Esophagus mucosa (tissue), 1 donor: ENCODE measurements at places on chromosomes 16 and 17.

DNA sequence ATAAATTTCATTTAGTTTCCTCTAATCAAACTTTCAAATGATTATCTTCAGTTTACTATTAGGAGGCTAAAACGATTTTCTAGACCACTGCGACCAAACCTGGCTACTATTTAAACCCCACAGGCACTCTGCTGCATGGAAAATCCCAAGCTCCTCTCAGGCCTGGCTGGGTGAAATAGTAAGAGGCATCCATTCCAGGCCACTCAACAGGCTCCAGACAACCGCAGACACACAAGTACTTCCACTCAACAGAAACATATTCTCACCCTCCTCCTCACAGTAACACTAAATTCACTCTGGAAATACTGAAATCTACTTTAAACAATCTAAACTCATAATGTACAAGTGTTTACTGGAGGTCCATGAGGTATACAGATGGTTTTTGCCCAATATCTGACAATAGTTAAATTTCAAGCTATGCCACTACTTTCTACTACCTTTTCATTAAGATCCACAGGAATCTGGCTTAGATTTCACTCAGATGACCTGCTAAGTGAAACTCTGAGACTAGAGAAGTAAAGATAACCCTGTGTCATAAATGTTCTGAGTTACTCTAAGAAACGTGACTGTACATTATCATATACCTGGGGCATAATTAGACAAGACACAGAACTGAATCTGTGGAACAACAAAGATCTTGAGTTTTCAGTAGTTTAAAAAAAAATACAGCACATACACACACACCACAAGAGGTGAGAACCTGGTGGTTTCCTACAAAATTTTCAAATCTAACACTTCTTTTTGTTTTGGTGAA, 10.4 kb downstream of the VPS53 start:
- no peak for ATAC-seq

GRCh38 chr17:31508288-31509094, 117.0 kb downstream of the RAB11FIP4 start:
- ATAC-seq = peak; percentile 20

GRCh38 chr17:38431346-38432145, 3.3 kb downstream of the ARHGAP23 start:
- ATAC-seq = no peak

- no peak for ATAC-seq
Measured at GRCh38 chr16:69851491-69852240, 89.5 kb downstream of the WWP2 start.

DNA sequence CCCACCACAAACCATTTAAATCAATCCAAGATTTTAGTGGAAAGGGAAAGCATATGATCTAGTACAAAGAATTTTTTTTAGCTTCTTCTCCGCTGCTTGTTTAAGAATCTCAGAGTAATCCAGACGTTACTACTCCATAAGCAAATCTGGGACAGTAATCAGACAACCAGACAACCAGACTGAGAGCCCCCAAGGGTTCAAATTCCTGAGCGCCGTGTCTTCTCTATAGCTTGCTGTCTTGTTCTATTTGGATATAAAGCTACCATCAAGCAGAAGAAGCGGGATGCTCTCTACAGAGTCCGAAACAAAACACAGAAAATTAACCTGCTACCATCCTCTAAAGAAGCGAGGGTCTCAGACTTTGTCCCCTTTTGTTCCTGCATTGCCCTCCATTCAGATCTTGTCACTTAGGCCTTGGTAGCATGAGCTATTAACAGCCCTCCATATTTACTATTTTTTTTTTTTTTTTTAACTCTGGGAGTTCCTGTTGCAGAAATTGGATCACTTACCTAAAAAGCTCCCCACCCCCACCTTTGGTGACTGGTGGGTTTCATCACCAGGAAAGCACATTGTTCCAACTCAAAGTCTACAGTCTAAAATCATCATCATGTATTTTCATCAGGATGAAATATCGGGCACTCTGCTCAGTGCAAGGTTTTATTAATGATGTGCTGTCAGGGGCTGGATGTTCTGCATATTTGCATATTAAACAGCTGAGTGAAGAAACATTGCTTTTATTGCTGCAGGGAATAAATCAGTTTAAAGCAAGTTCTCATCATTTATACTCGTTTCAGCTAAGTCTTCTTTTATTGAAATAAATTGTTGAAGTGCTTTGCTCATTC, 576.7 kb downstream of the WWOX start:
- no peak for ATAC-seq

- no peak for ATAC-seq
Measured at GRCh38 chr17:9292561-9292941, 271.2 kb downstream of the NTN1 start.

DNA sequence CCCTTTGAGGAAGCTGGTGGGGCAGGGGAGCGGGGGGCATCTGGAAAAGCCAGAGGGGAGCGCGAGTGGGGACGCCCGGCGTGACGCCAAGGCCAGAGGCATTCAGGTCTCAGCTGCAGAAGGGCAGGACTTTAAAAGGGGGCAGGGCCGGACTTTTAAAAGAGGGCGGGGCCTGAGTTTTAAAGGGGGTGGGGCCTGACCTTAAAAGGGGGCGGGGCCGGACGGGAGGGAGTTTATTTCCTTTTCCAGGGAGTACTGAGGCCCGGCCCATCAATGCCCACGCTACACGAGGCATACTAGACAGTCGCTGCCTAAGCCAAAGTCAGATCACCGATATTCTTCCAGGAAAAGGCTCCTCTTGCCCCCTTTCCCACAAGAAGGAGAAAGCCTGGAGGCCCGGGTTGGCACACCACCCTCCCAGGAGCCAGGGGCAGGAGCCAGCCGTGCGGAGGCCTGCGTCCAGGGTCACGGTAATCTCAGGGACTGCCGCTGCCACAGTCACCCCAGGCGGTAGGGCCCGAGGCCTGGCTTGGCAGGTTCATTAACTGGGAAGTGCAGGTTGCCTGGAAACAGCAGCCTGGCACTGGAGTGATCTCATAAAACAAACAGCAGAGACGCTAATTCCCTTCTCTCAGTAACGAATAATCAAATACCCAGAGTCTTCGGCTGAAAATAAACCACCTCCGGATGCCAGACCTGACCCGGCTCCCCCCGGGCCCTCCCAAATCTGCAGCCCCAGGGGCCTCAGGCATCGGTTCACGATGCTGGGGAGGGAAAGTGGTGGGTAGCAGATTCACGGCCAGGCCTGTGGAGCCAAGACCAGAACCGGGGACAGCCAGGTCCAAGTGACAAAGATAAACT, 90.7 kb downstream of the TIMM22 start:
- peak; percentile 65 for ATAC-seq

GRCh38 chr16:49491771-49492761, 118.5 kb downstream of the C16orf78 start:
- peak; percentile 62 for ATAC-seq

- no peak for ATAC-seq
Measured at GRCh38 chr16:60930291-60930690, 1105.9 kb downstream of the CDH8 start.

GRCh38 chr17:50946891-50947781, 81.0 kb upstream of the TOB1 start:
- ATAC-seq = no peak

- no peak for ATAC-seq
Measured at GRCh38 chr17:21419299-21420239, 43.4 kb downstream of the KCNJ12 start.

DNA sequence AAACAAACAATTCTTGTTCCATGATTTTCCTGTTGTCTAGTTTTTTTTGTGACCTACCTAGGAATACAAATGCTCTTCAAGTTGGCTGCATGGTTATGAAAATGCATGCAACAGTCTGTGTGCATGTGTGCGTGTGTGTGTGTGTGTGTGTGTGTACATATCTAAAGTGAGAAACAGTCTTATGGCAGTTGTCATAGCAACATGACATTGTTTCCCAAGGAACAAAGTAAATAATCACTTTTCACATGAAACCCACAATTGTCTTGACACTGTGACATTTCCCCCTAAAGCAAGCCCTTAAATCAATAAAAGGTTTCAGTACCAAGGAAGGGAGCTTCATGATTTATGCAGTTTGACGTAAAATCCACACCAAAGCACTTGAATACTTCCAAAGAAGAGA, 758.4 kb downstream of the CDH8 start:
- no peak for ATAC-seq

- no peak for ATAC-seq
Measured at GRCh38 chr16:50653633-50654519, 27.2 kb downstream of the SNX20 start.

- peak; percentile 60 for ATAC-seq
Measured at GRCh38 chr17:5706577-5707210, 122.4 kb upstream of the NLRP1 start.

- peak; percentile 28 for ATAC-seq
Measured at GRCh38 chr17:40323391-40324381, 14.7 kb downstream of the RARA start.

- peak; percentile 79 for ATAC-seq
Measured at GRCh38 chr16:11407047-11407982, 62.1 kb downstream of the RMI2 start.

GRCh38 chr17:42679492-42680330, 1.9 kb downstream of the CCR10 start:
- peak; percentile 31 for ATAC-seq

- ATAC-seq = peak; percentile 100
Measured at GRCh38 chr17:488993-489757, 136.6 kb upstream of the RPH3AL start.
